Stimulated activated CD8-positive, alpha-beta memory T cell treated with anti-CD3 and anti-CD28 coated beads, Interleukin-7, amount 100 ng/mL, for 1 hour (primary cell): ENCODE measurements at places on chromosomes 6 and 20.

- no peak for DNase-seq
Measured at GRCh38 chr6:3627956-3628835, 123.3 kb downstream of the PXDC1 start.

GRCh38 chr6:150967381-150967780 lies 101.9 kb downstream of the MTHFD1L start:
- DNase-seq = no peak

DNA sequence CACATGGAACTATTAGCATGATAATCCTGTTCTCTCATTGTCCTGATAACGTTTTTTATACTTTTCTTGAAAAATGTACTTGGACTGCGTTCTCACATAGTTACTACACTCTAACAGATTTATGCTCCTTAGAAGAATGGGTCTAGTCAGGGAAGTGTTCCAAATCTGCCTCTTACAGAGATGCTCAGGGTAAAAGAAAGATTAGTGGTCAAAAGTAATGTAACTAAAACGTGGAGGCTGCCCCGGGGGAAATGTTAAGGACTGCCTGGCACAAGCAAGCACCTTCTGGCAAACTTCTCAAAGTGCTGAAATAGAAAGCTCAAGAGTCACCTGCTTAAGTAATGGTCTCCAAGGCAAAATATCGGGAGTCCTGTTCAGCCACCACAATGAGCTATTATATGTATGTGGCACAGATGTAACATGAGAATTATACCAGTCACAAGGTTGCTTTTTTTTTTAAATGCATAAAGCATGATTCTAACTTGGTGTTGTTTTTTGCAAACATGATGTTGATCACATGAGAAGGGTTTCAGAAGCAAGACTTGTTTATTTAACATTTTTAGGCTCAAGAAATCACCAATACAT lies 244.5 kb upstream of the JARID2 start:
- DNase-seq = no peak

DNA sequence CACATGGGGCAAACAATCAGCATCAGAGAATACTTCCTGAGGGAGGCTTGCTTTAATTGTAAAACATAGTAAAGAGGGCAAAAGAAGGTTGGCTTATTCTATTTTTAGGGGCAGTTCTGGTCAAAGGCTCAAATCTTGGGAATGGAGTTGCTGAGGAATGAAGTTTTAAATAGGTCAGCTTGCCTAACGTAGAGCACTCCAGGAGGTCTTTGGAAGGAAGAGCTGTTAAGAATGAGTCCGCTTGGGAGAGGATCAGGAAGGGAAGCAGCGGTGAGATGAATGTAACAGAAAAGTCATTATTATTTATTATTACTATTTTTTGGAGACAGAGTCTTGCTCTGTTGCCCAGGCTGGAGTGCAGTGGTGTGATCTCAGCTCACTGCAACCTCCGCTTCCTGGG lies 108.7 kb downstream of the ZFAND3 start:
- no peak for DNase-seq

GRCh38 chr6:14795451-14795850 lies 450.4 kb upstream of the JARID2 start:
- DNase-seq = no peak

- DNase-seq = no peak
Measured at GRCh38 chr6:14431385-14432330, 314.1 kb downstream of the CD83 start.
